Naive thymus-derived CD4-positive, alpha-beta T cell (primary cell): ENCODE measurements at places on chromosomes 2 and 18. TPM values are rescaled to one million over a fixed set of nuclear protein-coding genes. Genes with fewer than 3 reads are reported as not detected.

DNA sequence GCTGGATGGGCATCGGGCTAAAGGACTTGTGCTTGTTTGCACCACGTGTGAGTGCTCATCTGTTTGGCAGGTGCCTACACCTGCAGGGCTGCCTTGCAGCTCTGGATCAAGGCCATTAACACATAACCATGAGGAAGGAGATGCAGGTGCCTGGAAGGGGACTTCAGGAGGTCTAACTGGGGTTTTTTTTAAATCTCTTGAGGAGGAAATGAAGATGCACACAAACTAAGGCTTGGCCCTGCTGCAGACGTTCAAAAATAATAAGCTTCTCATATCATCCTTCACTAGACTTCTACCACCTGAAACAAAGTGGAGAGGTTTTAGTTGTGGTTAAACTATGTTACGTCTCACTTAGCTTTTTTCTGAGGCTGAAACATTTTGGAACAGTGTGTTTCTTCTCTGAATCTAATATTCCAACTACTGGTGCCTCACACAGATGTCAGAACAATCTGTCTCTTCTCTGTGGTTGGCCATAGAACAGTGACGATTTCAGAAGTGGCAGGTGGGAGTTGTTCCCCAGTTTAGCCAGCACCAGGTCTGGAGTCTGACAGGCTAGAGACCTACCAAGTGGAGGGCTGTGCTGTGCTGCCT, 36.5 kb downstream of the BCL2L11 start:
- DNase-seq, result peak; percentile 43

The ITGB6 gene
- total RNA-seq, result not detected

GRCh38 chr2:122157158-122157557, 401.7 kb downstream of the TSN start:
- no peak for DNase-seq

DNA sequence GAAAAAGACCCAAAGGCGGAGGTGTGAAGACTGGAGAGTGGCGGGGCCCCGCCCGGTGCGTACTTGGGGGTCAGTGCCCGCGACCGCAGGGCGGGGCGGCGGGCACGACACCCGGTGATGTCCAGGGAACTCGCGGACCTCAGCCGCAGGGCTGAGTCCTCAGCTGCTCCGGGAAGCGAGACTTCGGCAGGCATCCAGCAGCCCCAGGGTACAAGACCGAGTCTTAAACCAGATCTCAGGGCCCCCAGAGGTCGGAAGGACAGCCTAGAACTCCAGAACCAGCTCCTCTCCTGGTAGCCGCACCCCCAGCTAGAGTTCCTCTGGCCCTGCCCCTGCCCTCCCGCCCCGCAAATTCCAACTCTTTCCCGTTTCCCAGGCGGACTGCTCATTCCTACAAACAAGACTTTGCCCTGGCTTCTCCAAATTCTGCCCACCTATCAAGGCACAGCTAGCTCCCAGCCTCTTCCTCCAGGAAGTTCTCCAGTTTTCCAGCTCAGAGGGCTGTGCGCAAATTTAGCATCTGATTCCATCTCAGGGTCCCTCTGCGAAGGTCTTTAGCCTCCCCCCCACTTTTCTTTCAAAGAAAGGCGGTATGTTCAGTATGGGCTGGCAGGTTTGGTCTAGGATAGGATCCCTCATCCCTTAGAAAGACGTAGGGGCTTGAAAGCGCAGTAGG, 26.0 kb upstream of the NOTO start:
- DNase-seq, result no peak

- no peak for DNase-seq
Observed at GRCh38 chr18:6396847-6397246, 17.9 kb downstream of the L3MBTL4 start.

GRCh38 chr2:2825516-2826208, 494.6 kb upstream of the MYT1L start:
- no peak for DNase-seq

GRCh38 chr18:61702007-61702406, 190.8 kb downstream of the RNF152 start:
- no peak for DNase-seq

- DNase-seq, result no peak
Observed at GRCh38 chr2:239459056-239459455, 58.2 kb upstream of the HDAC4 start.

The AQP12A gene
- not detected for total RNA-seq

The SH3RF3 gene
- 4.8 TPM for total RNA-seq

DNA sequence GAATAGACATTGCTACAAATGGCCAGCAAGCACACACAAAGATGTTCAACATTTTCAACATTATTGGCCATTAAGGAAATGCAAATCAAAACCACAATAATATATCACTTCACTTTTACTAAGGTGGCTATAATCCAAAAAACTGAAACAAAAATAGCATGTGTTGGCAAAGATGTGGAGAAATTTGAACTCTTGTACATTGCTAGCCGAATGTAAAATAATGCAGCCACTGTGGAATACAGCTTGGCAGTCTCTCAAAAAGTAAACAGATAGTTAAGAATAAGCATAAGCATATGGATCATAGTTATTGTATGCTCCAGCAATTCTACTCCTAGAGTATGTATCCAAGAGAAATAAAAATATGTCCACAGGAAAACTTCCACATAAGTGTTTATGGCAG, 192.5 kb downstream of the EN1 start:
- no peak for DNase-seq

- DNase-seq, result no peak
Observed at GRCh38 chr2:207629553-207629952, 4.4 kb upstream of the METTL21A start.

GRCh38 chr18:25283781-25284180, 68.2 kb downstream of the ZNF521 start:
- no peak for DNase-seq

- DNase-seq, result no peak
Observed at GRCh38 chr2:128973566-128973965, 654.9 kb upstream of the HS6ST1 start.

The CHRNA1 gene
- not detected for total RNA-seq

- no peak for DNase-seq
Observed at GRCh38 chr18:3209859-3210569, 9.8 kb downstream of the MYOM1 start.

The VWC2L gene
- not detected in 2 replicates for total RNA-seq

GRCh38 chr18:39835303-39836030, 2119.6 kb upstream of the PIK3C3 start:
- no peak for DNase-seq

DNA sequence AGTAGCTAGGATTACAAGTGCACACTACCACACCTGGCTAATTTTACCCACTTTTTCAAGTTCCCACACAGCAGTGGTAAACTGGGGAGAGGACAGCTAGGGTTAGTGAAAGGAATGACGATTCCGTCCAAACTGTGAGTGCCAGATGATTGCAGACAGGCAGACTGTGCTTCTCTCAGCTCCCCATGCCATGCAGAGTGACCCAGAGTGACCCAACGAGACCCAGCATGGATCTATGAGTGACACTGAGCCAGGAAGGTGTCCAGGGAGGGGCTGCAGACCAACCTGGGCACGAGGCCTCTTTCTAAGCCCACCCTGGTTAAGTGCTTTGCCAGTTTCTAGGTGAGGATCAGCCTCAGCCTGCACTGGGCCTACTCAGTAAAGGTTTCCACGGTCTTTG, 7.7 kb upstream of the KLF11 start:
- no peak for DNase-seq

GRCh38 chr2:156470975-156471583, 34.9 kb downstream of the GPD2 start:
- no peak for DNase-seq

- no peak for DNase-seq
Observed at GRCh38 chr2:26356771-26357170, 10.2 kb upstream of the ADGRF3 start.

The RSAD2 gene
- 5.6 TPM for total RNA-seq

DNA sequence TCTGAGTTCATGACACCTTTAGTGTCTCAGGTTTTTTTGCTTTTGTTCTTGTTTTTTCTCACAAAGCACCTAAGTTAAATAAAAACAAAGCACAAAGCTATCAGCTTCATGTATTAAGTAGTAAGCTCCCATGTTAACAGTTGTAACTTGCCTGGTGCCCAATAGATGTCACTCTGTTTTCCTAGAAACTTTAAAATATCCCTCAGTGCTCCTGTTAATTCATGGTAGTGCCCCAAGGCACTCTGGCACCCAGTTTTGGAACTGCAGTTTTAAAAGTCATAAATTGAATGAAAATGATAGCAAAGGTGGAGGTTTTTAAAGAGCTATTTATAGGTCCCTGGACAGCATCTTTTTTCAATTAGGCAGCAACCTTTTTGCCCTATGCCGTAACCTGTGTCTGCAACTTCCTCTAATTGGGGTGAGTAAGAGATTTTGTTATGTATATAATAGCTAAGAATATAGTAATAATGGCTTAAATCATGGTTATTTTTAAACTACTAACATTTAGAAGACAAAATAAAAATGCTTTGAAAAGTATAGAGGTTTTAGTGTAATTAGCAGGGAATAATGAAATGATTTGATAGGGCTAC, 555.0 kb upstream of the TMEFF2 start:
- DNase-seq, result no peak

The AFF3 gene
- 3.0 and 3.2 TPM in 2 replicates for total RNA-seq

GRCh38 chr2:64337314-64337713, 116.6 kb upstream of the LGALSL start:
- DNase-seq, result no peak

GRCh38 chr2:96859099-96859649, 1.4 kb upstream of the ANKRD39 start:
- DNase-seq, result no peak

DNA sequence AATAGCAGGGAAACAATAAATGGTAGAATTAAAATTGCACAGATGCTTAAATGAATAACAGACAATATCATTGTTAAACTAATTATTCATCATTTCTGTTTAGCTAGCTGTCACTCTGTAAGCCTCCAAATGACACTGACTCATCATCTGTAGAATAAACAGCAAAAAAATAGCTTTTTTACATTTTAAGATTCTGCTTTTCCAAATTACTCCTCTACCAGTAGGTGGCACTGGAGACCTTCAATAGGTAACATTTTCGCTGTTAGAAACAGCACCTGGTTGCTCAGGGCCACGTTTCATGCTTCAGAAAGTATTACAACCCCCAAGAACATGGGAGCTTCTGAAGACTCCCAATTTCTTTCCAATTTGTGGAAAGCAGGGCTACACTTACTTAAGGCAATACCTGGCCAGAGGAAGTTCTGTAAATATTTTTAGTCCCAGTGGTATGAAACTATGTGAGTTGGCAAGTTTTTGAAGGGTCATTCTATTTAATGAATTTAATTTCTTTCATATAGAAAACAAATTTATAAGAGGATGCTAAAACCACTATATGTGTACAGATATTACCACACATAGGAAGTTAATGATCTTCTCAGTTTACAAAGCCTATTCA, 45.4 kb downstream of the TTN start:
- peak; percentile 47 for DNase-seq

The CHRNG gene
- total RNA-seq, result not detected

DNA sequence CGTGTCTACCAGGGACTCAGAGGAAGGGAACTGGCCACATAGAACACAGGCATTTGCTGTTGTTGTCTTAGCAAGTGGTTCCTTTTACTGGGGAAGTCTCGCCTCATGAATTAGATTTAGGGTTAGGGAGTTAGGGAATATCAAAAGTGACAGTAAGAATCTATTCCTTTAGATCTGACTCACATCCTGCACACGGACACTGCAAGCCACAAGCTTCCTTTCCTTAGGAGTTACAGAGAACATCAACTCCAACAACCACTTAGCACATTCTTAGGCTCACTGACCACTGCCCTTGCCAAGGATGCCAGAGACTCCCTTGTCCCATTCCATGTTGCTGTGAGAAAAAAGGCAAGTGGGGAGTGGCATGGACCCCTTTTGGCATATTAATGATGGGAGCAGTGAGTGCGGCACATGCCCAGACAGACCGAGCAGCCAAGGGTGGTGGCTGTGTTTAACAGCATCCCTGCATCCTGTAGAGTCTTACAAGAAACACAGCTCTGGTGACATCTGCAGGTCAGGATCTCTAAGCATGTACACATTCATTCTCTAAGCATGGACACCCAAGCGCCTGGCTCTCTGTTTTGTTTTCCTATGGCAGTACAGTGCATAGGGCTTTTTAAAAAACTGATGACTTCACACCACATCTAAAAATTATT, 745.6 kb upstream of the RAB6C start:
- DNase-seq, result no peak

The CPO gene
- 0.32 TPM for total RNA-seq

DNA sequence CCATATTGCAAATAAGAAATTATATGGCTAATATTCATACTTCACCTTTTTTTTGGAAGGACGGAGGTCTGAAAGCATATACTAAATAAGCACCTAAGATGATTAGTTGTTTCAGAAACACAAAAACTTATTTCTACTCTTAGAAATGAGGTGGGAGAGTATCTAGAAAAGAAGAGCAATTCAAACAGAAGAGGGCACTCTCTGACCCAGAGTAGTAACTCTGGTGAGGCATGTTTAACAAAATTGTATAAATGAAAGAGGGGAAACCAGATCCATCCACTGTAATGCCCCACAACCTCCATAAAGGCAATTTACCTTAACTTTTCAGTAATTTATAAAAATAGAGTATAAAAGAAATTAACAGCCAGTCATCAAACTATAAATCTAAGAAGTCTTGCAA, 669.6 kb upstream of the VRK2 start:
- no peak for DNase-seq

DNA sequence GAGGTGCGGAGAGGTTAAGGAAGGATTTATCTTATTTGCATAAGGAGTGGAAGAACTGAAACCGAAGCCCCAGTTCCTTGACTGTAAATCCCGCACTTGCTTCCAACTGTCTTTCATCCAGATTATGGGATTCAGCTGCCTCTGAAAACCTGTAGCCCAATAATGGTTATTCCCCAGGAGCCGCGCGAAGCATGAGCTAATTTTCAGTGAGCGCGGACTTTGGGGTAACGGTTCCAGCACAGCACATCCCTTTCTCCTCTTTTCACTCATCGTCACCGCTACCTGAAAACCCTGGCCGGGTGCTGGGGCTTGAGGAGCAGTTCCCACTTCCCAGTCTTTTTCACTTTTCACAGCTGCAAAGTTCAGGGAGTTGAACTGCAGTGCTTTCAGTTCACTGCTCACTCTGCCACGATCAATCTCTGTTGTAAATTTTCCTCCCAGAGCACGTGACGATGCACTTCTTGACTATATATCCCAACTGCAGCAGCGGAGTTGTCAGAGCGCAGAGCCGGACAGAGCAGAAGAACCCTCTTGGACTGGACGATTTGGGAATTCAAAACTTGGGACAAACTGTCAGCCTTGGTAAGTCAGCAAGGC, at the start of gene KCNE4:
KCNE4 (plus strand) TSS at position 498 of the 597 bp plus-strand sequence. CDS start 641 bp downstream, outside the sequence.
- DNase-seq, result no peak

DNA sequence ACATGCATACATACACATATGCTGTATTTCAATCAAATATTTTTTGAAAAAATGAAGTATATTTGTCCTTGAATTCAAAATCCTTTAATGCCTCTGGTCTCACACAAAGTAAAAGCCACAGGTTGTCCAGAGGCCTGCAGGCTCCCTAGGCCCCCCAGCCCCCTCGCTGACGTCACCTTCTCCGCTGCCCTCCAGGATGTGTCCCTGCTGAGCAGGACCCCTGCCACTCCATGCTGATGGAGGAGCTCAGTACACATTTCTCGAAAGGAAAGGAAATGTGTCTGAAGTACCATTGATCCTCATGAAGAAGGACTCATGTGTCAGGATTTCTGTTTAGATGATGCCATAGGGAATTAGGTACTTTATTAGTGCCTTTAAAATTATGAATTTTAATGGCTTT, 212.1 kb downstream of the LDLRAD4 start:
- DNase-seq, result no peak

The CLEC4F gene
- total RNA-seq, result 0.19 TPM
